Stimulated activated memory B cell treated with anti-CD40 and anti-IgM and Interleukin-4, amounts not matched to agents 10 μg/mL and 1 μg/mL and 100 μg/mL, for 72 hours (primary cell): ENCODE measurements at places on chromosomes 5 and 9.

GRCh38 chr5:153429761-153430380, 60.6 kb upstream of the GRIA1 start:
- no peak for ATAC-seq

- no peak for ATAC-seq
Measured at GRCh38 chr9:124410321-124410913, 4.8 kb downstream of the PSMB7 start.

DNA sequence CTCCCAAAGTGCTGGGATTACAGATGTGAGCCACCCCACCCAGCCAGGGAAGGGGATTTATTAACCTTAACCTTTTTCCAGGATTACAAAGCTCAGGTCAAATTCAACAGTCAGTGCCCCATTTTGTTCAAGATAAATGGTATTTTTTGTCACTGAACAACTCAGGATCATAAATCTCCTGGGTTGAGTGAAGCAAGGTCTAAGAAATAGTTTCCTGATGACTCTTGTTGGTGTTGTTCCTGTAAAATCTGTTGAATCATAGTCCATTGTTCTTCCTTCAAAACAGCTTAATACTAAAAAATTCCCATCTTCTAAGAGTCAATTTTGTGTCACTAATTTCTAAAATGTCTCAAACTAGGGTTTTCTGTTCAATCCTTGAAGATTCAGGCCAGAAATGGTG, 33.9 kb upstream of the JMY start:
- ATAC-seq, result no peak

GRCh38 chr9:37621273-37622121, 29.1 kb upstream of the TOMM5 start:
- ATAC-seq, result no peak

- ATAC-seq, result no peak
Measured at GRCh38 chr5:124278636-124279035, 467.8 kb downstream of the ZNF608 start.

DNA sequence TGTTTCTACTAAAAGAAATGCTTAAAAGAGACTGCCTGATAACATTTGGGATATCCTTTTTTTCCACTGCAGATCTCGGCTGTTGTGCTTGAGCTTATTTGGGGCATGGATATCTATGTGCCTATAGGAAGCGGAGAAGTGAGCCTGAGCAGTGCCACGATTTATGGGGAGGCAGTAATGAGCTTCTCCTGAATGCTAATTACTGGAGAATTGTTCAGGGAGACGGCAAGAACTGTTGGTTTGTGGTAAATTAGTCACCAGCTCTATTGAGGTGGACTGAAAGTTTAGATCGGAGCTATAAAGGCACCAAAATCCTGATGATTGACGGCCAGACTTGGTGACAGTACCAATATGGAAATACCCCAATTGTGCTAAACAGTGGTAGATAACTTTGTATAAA, 186.5 kb downstream of the ARHGEF28 start:
- no peak for ATAC-seq

GRCh38 chr9:76023715-76024195, 133.3 kb downstream of the PCSK5 start:
- ATAC-seq, result no peak

- ATAC-seq, result no peak
Measured at GRCh38 chr5:150488519-150489359, 19.2 kb upstream of the NDST1 start.

GRCh38 chr9:93187574-93187973, 3.6 kb downstream of the WNK2 start:
- ATAC-seq, result no peak

DNA sequence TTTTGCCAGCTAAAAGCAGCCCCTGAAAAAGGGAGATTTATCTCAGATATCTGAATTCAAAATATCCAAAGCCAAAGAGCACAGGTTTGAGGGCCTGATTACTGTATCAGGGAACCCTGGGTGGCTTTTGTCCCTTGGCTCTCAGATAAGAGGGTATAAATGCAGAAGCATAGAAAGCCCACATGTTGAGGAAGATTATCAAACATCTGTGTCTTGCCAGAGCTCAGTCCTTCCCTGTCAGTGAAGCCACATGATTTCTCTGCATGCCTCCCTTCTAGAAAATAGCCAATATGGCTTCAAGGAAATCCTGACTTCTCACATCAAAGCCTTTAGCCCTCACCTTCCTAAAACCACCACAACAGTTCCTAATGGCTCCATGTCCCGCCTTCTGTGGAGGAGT, 408.0 kb upstream of the DMAC1 start:
- no peak for ATAC-seq

DNA sequence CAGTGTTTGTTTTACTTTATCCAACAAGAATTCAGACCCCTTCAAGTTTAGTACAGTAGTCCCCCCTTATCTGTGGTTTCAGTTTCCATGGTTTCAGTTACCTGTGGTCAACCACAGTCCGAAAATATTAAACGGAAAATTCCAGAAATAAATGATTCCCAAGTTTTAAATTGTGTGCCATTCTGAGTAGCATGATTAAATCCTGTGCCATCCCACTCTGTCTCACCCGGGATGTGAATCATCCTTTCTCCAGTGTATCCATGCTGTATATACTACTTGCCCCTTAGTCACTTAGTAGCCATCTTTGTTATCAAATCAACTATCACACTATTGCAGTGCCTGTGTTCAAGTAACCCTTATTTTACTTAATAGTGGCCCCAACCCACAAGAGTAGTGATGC, 153.8 kb upstream of the RASA1 start:
- ATAC-seq, result no peak

DNA sequence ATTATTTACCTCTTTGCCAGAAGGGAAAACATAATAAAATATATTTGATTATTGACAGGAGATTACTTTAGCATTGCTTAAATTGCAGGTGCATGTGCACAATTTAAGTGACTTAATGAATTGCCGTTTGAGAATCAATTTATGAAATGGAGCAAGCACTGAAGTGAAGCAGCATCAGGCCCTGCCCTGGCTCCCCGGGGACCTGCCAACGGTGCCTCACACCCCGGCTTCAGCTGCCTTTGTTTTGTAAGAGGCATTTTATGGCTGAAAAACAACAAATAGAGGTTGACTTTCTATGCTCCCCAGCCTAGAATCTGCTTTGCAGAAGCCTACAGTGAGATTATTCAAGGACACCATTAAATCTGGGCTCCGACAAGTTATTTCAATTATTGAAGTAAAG, 359.1 kb upstream of the IRX4 start:
- no peak for ATAC-seq

DNA sequence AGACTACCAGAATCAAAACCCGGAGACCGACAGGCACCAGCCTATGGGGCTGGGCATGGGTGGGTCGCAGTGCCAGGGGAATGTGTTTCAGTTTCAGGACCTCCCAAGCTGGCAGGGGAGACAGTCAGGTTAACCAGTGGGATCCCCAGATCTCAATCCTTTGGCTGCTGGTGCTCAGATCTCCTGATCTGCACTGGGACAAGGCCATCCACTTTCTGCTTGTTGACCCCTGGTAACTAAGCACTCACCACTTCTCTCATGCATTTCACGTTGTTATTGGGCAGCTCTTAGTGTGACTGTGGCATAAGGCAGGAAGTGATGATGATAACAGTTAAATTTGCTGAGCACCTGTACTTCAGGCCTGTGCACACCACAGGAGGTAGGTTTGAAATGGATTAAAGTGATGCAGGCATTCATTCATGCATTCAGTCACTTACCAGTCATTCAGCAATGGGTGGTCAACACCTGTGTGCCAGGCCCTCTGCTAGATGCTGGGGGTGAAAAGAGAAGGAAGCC, 42.1 kb upstream of the STXBP1 start:
- ATAC-seq, result peak; percentile 49

GRCh38 chr5:78611126-78611605, 37.4 kb downstream of the LHFPL2 start:
- no peak for ATAC-seq

GRCh38 chr9:40926404-40927259, 201.8 kb downstream of the FOXD4L6 start:
- ATAC-seq, result no peak

DNA sequence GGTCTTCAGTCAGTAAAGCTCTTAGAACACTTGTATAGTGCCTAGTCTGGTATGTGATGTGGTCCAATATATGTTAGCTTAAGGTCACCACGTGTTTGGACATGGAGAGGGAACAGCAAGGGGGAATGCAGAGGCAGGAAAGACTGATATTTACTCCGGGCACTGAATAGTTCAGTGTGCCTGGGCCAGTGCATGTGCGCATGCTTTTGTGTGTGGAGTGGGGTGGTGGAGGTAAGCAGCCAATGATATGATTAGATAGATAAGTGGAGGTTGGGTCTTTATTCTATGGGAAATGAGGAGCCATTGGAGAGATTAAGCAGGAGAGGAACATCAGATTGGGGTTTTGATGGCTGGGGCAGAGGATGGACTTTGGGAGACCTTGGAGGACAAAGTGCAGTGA, 14.0 kb downstream of the OR13J1 start:
- no peak for ATAC-seq

GRCh38 chr5:175826980-175827379, 44.4 kb upstream of the CPLX2 start:
- no peak for ATAC-seq
